ENCODE measurements at places on chromosomes 4 and X. TPM values are rescaled to one million over a fixed set of nuclear protein-coding genes. Genes with fewer than 3 reads are reported as not detected.

GRCh38 chr4:139112650-139113049 lies 64.4 kb downstream of the ELF2 start:
- DNase-seq: no peak

DNA sequence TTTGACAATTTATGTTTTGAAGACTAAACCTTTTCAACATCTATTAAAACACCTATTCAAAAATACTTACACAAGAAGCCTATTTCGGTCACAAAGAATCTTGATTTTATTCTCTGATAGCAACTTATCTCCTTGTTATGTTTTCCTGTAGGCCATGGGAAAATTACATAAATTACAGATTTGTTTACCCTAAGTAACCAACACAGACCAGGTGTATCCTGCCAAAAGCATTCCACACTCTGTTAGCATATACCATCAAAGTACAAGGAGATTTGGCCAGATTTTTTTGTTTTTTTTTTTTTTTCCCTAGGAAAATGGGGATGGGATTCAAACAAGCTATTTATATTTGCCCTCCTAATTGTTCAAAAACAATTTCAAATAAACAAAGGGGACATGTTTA lies 497.9 kb upstream of the MAGEB18 start:
- DNase-seq: no peak

DNA sequence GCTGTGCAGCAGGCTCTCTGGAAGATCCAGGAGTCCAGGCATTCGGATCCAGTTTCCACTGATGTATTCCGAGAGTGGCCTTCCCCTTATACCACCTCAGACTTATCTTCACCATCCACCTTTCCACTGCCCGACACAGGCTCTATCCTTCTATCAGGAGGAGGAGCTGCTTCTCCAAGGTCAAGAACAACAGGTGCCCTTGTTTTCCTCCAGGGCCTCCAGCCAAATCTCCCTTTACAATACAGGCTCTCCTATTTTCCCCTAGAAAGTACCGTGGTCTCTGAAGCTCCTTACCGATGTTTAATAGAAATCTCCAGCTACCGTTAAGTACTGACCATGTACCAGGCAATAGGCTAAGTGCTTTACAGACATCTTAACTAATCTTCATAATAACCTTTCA lies 61.3 kb downstream of the AFAP1 start:
- DNase-seq: no peak

GRCh38 chr4:93289831-93290230 lies 538.7 kb upstream of the ATOH1 start:
- DNase-seq: no peak

DNA sequence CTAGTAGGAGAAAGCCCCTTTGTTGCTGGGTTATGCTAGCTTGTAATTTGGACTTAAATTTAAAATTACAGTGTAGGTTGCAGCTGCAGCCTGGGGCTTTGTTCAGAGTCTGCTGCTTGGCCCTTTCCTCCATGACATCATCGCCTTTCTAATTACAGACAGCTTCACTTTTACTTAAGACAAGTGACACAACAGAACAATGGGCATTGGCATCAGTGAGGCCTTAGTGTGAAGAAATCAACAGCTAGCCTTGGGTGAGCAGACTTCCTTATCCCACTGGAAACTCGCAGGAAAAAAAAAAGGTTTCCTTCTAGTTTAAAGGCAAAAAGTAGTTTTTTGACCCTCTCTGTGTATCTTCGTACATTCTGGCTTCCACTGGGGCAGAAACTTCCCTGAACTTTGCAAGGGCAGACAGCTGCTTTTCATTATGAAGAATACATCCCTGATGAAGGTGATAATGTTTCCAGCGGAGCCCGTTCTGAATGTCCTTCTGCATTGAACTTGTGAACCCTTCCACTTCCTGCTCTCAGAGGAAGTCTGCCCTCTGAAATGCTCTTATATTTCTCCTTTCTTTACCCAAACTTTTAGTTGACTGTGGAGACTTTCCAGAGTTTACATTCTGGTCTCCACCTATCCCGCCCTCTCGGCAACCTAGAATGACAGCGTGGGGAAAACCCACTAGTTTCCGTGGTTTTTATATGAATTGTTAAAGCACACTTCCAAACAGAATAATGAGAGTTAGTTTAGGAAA lies 123.2 kb upstream of the FAM9C start:
- DNase-seq: no peak

The PRRG3 gene
- not detected for total RNA-seq

The CFP gene
- 0.56 TPM for total RNA-seq

The STAP1 gene
- total RNA-seq: not detected

All from HT-29 (cell line).